GM23248 (cell line): ENCODE measurements at places on chromosomes 1 and 21. TPM values are rescaled to one million over a fixed set of nuclear protein-coding genes. Genes with fewer than 3 reads are reported as not detected.

Gene ALG14
- total RNA-seq: 1.8 and 13.0 TPM in 2 replicates

DNA sequence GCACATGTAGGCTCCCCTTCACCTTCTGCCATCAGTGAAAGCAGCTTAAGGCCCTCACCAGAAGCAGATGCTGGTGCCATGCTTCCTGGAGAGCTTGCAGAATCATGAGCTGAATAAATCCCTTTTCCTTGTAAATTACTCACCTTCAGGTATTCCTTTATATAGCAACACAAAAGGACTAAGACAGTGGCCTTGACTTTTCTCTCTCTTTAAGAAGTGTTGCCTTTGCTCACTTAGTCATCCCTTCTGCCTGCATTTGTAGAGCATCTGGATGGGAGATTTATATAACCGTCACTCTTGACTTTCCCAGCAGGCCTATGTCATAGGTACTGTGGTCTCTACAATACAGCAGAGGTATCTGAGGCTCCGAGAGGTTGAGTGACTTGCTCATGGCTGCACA, 3.7 kb downstream of the PCSK9 start:
- no peak overlapping the region for H3K4me3 ChIP-seq
- DNase-seq: no peak
- H3K36me3 ChIP-seq: no peaks in the 10 kb centered on the region
- H3K27ac ChIP-seq: no peak overlapping the region
- no peaks in the 10 kb centered on the region for H3K4me1 ChIP-seq
- H3K27me3 ChIP-seq: peaks cover 48% of the 10 kb centered on the region

GRCh38 chr1:12708396-12709090, 7.4 kb upstream of the AADACL3 start:
- no peak overlapping the region for H3K4me3 ChIP-seq
- no peaks in the 10 kb centered on the region for H3K27me3 ChIP-seq
- peak overlapping the region; percentile 76 for H3K27ac ChIP-seq
- no peaks in the 10 kb centered on the region for H3K36me3 ChIP-seq

- H3K36me3 ChIP-seq: no peaks in the 10 kb centered on the region
- no peak for DNase-seq
- no peaks in the 10 kb centered on the region for H3K4me1 ChIP-seq
- no peak overlapping the region for H3K27ac ChIP-seq
Observed at GRCh38 chr21:29418813-29419212, 120.1 kb downstream of the BACH1 start.

DNA sequence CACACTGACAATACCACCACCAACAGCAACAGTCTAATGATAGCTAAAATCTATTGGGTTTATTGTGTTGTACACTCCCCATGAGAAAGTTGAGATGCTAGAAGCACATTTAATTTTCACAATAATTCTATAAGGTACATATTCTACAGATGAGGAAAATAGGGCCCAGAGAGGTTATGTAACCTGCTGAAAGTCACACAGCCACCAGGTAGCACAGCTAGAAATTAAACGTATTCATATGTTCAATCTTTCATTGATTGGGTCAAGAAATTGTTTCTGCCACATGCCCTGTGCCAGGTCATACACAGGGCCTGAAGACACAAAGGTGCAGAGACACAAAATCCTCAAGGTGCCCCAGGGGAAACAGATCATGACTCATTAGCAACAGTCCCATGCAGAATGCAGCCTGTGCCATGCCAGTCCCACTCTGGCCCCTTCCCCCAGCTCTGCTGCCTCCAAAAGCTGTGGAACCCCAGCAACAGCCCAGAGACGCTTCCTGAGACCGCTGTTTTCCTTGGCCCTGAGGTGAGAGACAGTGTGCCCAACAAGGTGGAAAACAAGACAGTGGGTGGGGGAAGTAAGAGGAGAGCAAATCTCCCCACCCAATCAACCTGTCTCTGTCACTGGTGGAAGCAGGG, 32.1 kb downstream of the GJA4 start:
- no peaks in the 10 kb centered on the region for H3K36me3 ChIP-seq
- no peaks in the 10 kb centered on the region for H3K27me3 ChIP-seq
- DNase-seq: no peak
- no peaks in the 10 kb centered on the region for H3K4me1 ChIP-seq
- H3K4me3 ChIP-seq: no peak overlapping the region
- H3K27ac ChIP-seq: no peak overlapping the region

GRCh38 chr1:200316148-200316803, 93.6 kb downstream of the ZNF281 start:
- no peak overlapping the region for H3K4me3 ChIP-seq
- H3K27me3 ChIP-seq: no peaks in the 10 kb centered on the region
- H3K27ac ChIP-seq: peak overlapping the region; percentile 94

GRCh38 chr1:67298762-67299161, 8.9 kb upstream of the IL12RB2 start:
- H3K27me3 ChIP-seq: peaks cover 31% of the 10 kb centered on the region
- DNase-seq: no peak
- H3K4me1 ChIP-seq: no peaks in the 10 kb centered on the region
- no peaks in the 10 kb centered on the region for H3K36me3 ChIP-seq
- no peak overlapping the region for H3K27ac ChIP-seq

- peaks cover 22% of the 10 kb centered on the region for H3K36me3 ChIP-seq
- no peak for DNase-seq
- H3K27ac ChIP-seq: no peak overlapping the region
- no peak overlapping the region for H3K4me3 ChIP-seq
Observed at GRCh38 chr21:44803651-44804050, 2.0 kb upstream of the UBE2G2 start.

DNA sequence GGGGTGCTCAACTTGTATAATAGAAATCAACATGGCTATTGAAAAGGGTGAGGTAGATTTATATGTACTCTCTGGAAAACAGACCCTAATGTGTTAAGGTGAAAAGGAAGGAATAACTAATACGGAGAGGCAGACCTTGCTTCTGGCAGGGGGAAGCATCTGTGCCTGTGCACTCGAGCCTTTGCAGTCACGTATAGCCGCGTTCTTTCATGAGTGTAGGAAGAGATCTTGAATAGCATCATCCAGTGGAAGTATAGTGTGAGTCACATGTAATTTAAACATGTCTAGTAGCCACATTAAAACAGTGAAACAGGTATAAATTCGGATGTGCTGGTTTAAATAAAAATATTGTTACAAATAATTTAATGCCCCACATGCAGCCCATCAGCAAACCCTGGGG, 3.0 kb downstream of the A3GALT2 start:
- H3K27ac ChIP-seq: no peak overlapping the region
- H3K4me1 ChIP-seq: no peaks in the 10 kb centered on the region
- H3K36me3 ChIP-seq: peaks cover 14% of the 10 kb centered on the region
- no peak for DNase-seq
- no peaks in the 10 kb centered on the region for H3K27me3 ChIP-seq
